ENCODE measurements at places on chromosomes 7 and 10. TPM values are rescaled to one million over a fixed set of nuclear protein-coding genes. Genes with fewer than 3 reads are reported as not detected.

GRCh38 chr10:85548034-85548433, 818.6 kb downstream of the GRID1 start:
- DNase-seq, result no peak

GRCh38 chr10:88138319-88138848, 275.0 kb downstream of the PTEN start:
- no peak for DNase-seq

GRCh38 chr10:110207805-110208613, 604 bp downstream of the MXI1 start:
- DNase-seq, result peak; percentile 83

DNA sequence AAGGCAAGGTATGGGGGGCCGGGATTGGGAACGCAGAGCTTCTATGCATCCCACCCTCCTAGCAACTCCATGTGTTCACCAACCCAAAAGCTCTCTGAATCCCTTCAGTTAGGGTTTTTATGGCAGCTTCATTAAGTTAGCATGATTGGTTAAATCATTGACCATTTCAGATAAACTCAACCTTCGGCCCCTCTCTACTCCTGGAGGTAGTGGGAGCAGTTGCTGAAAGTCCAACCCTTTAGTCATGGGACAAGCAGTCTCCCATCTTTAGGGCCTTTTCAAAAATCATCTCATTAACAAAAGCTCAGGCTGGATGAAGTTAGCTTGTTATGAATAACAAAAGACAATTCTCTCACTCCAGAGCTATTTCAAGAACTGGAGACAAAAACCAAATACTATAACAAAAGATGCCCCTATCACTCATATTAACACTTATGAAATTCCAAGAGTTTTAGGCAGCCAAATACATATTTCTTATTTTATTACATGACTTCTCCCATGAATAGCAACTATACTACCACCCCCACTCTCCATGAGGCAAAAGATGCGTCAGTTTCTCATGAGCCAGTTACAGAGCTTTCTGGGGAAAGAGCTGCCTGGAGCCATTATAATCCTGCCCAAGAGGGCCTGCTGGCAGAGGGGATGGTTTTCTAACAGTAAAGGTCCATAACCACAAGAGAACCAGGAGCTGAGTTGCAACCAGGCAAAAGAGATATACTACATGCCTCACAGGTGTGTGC, 44.6 kb downstream of the SLC16A12 start:
- DNase-seq, result no peak

GRCh38 chr7:1721047-1721690, 51.1 kb downstream of the ELFN1 start:
- DNase-seq, result no peak

The ELMO1 gene
- 46.7 TPM for total RNA-seq

The CCZ1B gene
- total RNA-seq, result 71.1 TPM

All from posterior vena cava (tissue), 2 donors.